ENCODE measurements at places on chromosomes 16 and 17. TPM values are rescaled to one million over a fixed set of nuclear protein-coding genes. Genes with fewer than 3 reads are reported as not detected.

The KDM6B gene
- total RNA-seq = 31.8 TPM

The CDRT15L2 gene
- total RNA-seq = not detected

The GPR179 gene
- total RNA-seq = 0.05 TPM

GRCh38 chr17:35788477-35789368 is 6.7 kb downstream of the MMP28 start:
- DNase-seq = no peak

GRCh38 chr16:21117567-21117966 is 33.1 kb downstream of the DNAH3 start:
- DNase-seq = no peak

Data from ureter (tissue), 1 donor.